ENCODE measurements at places on chromosomes 6 and 20. TPM values are rescaled to one million over a fixed set of nuclear protein-coding genes. Genes with fewer than 3 reads are reported as not detected.

DNA sequence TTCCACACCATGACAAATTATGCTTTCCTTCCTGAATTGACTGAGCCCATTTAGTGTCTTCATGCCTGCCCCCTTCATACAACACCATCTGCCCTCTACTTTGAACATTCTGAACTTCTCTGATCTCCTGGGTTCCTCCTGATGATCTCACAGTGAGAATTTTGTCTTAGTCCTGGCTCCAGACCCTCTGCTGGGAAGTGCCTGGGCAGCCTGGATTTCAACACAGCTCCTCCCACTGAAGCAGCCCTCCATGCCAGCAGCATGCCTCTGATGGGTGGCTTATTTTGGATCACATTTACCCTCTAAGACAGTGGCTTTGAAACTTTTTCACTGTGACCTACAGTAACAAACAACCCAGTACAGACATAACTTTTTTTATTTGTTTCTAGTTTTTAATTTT is 41.5 kb downstream of the DSE start:
- no peak overlapping the region for H3K4me3 ChIP-seq
- no peaks in the 10 kb centered on the region for H3K36me3 ChIP-seq
- H3K27me3 ChIP-seq, result no peaks in the 10 kb centered on the region
- no peak for DNase-seq
- no peak overlapping the region for H3K27ac ChIP-seq

DNA sequence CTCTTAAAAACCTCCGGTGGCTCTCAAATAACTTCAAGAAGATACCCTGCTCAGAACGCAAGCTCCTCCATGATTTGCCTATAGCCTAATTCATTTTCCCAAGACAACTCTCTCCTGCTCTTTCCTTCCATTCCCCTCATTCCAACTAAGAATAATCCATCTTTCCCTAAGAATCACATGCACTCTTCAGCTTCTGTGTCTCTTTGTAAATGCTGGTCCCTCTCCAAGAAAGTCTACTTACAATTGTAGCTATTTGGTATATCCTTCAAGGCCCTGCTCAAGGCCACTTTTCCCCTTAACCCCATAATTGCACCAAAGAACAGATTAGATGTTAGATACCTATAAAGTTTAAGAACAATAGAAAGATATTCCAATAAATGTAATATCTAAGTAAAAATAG is 7.4 kb upstream of the HEY2 start:
- no peak overlapping the region for H3K27ac ChIP-seq
- no peaks in the 10 kb centered on the region for H3K36me3 ChIP-seq
- H3K27me3 ChIP-seq, result no peaks in the 10 kb centered on the region
- peaks cover 8% of the 10 kb centered on the region for H3K4me1 ChIP-seq
- DNase-seq, result no peak

- H3K36me3 ChIP-seq, result no peaks in the 10 kb centered on the region
- H3K27me3 ChIP-seq, result no peaks in the 10 kb centered on the region
- peaks cover 4% of the 10 kb centered on the region for H3K4me1 ChIP-seq
- H3K4me3 ChIP-seq, result no peak overlapping the region
These were observed 31.8 kb downstream of the SNRNP48 start for GRCh38 chr6:7621761-7622160.

- DNase-seq, result no peak
- H3K36me3 ChIP-seq, result no peaks in the 10 kb centered on the region
- no peaks in the 10 kb centered on the region for H3K27me3 ChIP-seq
- H3K4me1 ChIP-seq, result no peaks in the 10 kb centered on the region
- no peak overlapping the region for H3K4me3 ChIP-seq
- no peak overlapping the region for H3K27ac ChIP-seq
These were observed 19.5 kb downstream of the NDUFAF4 start for GRCh38 chr6:96878143-96878542.

DNA sequence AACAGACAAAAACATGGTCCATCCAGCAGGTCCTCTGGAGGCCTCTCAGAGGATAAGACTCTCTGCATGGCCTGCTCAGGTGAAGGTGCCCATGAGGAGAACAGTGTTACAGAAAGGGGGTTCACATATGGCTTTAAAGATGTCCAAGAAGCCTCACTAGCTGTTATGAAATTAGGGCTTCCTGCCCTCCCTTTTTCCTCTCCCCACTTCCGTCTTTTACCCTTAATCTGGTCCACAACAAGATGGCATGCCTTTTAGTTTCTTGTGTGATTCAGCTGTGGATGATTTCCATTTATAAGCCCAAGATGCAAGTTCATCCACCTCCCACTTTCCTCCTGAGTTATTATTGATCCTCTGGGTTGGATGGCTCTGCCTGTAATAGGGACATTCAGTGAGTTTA is 14.0 kb downstream of the GCNT2 start:
- H3K4me1 ChIP-seq, result peaks cover 23% of the 10 kb centered on the region
- no peaks in the 10 kb centered on the region for H3K27me3 ChIP-seq
- no peaks in the 10 kb centered on the region for H3K36me3 ChIP-seq
- no peak overlapping the region for H3K4me3 ChIP-seq
- peak overlapping the region; percentile 71 for H3K27ac ChIP-seq
- DNase-seq, result no peak

GRCh38 chr20:63198606-63199005 is 17.3 kb downstream of the YTHDF1 start:
- no peaks in the 10 kb centered on the region for H3K27me3 ChIP-seq
- H3K27ac ChIP-seq, result no peak overlapping the region
- peaks cover 42% of the 10 kb centered on the region for H3K36me3 ChIP-seq
- H3K4me1 ChIP-seq, result peaks cover 13% of the 10 kb centered on the region
- no peak for DNase-seq

- peaks cover 15% of the 10 kb centered on the region for H3K36me3 ChIP-seq
- H3K4me3 ChIP-seq, result no peak overlapping the region
- H3K27ac ChIP-seq, result no peak overlapping the region
- H3K27me3 ChIP-seq, result no peaks in the 10 kb centered on the region
These were observed 105.7 kb downstream of the MTHFD1L start for GRCh38 chr6:150971219-150971618.

GRCh38 chr6:71388068-71388744 is 99.6 kb downstream of the OGFRL1 start:
- H3K4me1 ChIP-seq, result peaks cover 5% of the 10 kb centered on the region
- no peak overlapping the region for H3K27ac ChIP-seq
- no peaks in the 10 kb centered on the region for H3K27me3 ChIP-seq
- H3K4me3 ChIP-seq, result no peak overlapping the region
- DNase-seq, result no peak

- H3K27me3 ChIP-seq, result no peaks in the 10 kb centered on the region
- H3K4me3 ChIP-seq, result no peak overlapping the region
- H3K27ac ChIP-seq, result no peak overlapping the region
- H3K36me3 ChIP-seq, result no peaks in the 10 kb centered on the region
- no peaks in the 10 kb centered on the region for H3K4me1 ChIP-seq
These were observed 510.2 kb upstream of the SULF2 start for GRCh38 chr20:48295445-48295903.

GRCh38 chr6:6942091-6942490 is 165.7 kb upstream of the RREB1 start:
- no peak for DNase-seq
- no peak overlapping the region for H3K4me3 ChIP-seq
- H3K4me1 ChIP-seq, result peaks cover 10% of the 10 kb centered on the region
- H3K36me3 ChIP-seq, result no peaks in the 10 kb centered on the region
- H3K27me3 ChIP-seq, result no peaks in the 10 kb centered on the region

- H3K4me1 ChIP-seq, result peaks cover 40% of the 10 kb centered on the region
These were observed at the start of gene EPHA7 for GRCh38 chr6:93419304-93420162. Gene EPHA7, minus strand, starts transcription at chr6:93419559. Its CDS starts 218 bp downstream, at chr6:93419341.

ABT1 gene
- total RNA-seq, result 18.9 TPM

SLCO4A1 gene
- 6.9 TPM for total RNA-seq

RHAG gene
- 4.9 TPM for total RNA-seq

Data from spleen (tissue), 13 donors.